ENCODE measurements at places on chromosomes 6 and 20.

- no peak for DNase-seq
Measured at GRCh38 chr6:10111975-10112374, 302.9 kb downstream of the TFAP2A start.

DNA sequence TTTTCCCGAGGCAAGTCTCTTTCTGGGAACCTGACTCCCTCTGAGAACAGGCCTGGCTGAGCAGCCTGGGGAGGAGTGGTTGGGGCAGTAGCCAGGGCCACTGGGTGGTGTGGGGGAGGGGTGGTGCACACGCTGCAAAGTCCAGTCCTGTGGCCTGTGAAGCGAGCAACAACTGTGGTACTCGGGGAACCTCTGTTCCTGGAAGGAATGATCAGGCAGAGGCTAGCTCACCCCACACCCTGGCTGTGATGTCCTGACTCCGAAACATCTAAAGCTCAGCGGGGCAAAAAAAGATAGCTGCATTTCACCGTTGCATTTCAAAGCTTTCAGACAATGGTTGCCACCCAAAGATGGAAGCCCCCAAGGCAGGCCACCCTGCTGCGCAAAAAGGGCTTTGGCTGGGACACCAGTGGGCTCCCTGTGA, 25.5 kb downstream of the PCK1 start:
- DNase-seq = no peak

GRCh38 chr6:133555685-133556084, 314.5 kb downstream of the EYA4 start:
- DNase-seq = no peak

DNA sequence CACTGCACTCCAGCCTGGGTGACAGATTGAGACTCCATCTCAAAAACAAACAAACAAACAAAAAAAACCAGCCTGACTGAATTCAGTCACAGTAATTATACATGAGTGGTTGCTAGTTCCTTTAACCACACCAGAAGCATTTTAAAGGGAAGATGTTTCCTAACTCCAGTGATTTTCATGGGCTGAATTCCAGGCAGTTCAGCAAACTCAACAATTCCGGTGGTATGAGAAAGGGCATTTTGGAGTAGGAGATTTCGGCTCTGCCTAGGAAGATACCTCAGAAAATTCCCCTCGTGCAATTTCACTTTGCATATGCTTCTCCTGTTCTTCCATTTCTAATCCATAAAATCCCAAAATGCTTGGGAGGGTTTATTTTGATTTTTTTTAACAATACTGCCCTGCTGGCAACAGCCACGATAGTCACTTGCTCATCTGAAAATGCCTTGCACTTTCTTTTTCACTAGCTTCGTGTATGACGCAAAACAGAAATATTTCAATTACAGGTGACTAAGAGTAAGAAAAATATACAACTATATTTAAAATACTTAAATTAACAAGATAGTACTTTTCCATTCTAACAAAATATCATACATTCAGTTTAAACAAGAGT, 48.3 kb upstream of the IPCEF1 start:
- DNase-seq = peak; percentile 40

DNA sequence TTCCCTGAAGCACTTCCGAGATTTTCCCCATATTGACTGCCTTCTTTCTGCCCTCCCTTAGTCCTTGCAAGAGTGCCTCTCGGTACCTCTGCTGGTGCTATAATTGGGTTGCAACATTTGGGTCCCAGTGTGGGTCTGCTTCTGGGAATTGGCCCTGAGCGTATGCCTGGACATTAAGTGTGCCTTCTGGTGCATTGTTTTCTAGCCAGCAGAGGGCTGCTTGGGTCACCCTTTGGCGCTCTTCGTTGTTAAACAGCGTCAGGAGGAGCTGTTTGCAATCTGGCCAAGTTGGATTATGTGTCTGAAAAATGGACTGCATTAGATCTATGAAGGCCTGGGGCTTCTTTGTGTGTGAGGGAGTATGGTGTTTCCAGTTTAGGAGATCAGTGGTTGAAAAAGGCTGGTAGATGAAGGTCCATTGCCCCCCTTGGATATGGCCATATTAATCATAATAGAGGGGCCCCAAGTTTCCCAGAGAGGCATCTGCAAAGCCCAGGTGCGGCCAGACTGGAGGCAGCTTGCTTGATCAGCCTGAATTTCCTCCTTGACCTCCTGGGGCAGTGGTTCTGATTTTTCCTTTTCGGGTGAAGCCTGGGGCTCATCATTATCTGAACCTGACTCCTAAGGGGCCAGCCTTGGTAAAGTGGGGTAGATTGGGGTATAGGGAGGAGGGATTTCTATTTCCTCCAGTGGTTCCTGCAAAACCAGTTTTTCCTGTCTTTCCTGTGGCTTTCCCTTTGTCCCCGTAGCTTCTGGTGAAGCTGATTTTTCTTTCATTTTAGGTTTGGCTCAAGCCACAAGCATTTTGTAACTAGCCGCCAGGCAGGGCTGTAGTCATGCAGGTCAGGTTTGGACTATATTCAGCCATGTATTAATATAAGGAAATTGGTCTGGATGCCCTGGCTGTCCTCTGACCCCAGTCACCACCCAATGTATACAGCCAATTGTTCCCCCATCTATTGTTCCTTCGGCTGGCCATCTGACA, 85.4 kb upstream of the GPR6 start:
- DNase-seq = no peak

GRCh38 chr6:75791881-75792280, 42.8 kb downstream of the MYO6 start:
- DNase-seq = no peak

DNA sequence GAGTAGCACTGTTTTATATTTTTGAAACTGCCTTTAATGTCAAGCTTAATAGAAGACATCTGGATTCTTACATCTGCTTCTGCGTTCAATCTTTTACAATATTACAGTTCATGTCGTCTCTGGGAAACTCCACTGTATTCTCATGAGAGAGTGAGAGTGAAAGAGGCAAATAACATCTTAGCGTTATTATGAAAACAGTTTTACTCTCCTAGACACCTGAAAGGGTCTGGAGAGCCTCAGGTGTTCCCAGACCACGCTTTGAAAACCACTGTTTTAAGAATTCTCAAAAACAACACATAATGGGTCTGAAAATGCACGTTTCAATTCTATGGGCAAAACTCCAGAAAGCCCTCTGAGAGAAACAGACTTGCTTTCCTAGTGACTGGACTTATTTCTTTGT, 63.3 kb downstream of the ARHGAP18 start:
- peak; percentile 27 for DNase-seq

- no peak for DNase-seq
Measured at GRCh38 chr20:16107172-16107870, 465.9 kb downstream of the KIF16B start.

GRCh38 chr6:13447949-13448724, 39.3 kb downstream of the GFOD1 start:
- no peak for DNase-seq

DNA sequence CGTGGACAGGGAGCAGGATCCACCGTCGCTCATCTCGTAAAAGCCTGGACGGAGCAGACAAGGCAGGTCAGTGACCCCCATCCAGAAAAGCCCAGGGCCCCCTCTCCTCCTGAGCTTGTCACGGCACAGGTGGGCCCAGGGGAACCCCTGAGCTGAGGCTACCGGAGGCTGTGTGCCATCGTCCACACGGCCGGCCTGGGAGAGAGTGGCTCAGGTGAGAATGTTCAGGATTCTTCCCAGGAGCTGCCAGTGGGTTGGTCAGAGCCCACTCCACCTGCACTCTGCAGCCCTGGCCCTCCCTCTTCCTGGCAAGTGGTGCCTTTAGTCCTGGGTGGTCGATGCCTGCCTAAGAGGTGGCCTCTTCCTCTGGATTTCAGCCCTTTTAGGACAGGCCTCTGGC, 9.2 kb downstream of the DACT2 start:
- DNase-seq = no peak

- DNase-seq = no peak
Measured at GRCh38 chr20:35404614-35405259, 7.0 kb downstream of the UQCC1 start.

DNA sequence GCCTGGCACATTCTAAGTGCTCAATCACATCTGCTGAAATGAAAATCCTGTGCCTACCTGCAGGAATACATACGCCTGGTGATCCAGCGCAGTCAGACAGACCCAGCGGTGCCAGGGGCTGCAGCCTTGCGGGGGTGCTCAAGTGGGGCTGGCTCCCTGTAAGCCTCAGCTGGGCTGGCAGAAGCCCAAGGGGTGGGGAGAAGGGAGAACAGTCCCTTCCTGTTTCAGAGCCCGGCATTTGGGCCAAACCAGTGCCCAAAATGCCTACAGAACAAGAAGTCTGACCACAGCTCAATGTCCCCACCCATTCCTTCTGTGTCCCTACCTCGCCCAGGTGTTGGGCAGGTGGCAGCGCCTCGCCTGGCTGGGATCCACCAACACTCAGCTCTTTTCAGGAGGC, 22.6 kb downstream of the KCNK15 start:
- DNase-seq = no peak

GRCh38 chr6:27752038-27752885, 159.9 kb downstream of the OR2B2 start:
- DNase-seq = peak; percentile 81

DNA sequence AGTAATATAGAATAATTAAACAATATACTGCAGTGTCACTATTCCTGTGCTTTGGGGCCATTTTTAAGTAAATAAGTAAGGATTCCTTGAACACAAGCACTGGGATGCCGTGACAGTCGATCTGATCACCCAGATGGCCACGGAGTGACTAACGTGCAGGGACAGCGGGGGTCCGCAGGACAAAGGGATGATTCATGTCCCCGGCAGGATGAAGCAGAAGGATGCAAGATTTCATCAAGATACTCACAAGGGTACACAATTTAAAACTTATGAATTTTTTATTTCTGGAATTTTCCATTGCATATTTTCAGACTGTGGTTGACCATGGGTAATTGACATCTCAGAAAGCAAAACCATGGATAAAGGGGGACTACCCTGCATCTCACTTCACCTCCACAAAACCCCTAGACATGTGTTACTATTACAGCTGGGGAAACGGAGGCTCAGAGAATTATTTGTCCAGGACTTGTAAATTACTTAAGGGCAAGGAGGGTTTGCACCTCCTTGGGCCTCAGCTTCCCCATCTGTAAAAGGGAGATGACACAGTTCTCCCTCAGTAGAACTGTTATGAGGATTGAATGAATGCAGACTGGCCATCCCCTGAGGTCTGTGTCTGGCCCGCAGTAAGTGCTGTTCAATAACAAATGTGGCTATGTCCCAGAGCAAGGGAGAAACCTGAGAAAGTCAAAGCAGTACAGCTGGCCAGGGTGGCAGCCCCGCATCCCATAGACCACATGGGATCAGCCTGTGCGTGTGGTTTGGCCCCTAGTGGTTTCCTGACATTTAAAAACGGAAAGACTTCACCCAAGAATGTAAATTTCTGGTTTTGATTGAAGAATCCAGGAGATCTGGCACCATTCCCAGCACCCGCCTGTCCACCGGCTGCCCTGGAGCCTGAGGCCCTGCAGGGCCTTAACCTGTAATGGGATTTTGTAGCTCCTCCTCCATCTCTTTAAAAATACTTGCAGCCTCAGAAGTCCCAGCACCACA, 235.5 kb downstream of the BMP7 start:
- DNase-seq = peak; percentile 99

DNA sequence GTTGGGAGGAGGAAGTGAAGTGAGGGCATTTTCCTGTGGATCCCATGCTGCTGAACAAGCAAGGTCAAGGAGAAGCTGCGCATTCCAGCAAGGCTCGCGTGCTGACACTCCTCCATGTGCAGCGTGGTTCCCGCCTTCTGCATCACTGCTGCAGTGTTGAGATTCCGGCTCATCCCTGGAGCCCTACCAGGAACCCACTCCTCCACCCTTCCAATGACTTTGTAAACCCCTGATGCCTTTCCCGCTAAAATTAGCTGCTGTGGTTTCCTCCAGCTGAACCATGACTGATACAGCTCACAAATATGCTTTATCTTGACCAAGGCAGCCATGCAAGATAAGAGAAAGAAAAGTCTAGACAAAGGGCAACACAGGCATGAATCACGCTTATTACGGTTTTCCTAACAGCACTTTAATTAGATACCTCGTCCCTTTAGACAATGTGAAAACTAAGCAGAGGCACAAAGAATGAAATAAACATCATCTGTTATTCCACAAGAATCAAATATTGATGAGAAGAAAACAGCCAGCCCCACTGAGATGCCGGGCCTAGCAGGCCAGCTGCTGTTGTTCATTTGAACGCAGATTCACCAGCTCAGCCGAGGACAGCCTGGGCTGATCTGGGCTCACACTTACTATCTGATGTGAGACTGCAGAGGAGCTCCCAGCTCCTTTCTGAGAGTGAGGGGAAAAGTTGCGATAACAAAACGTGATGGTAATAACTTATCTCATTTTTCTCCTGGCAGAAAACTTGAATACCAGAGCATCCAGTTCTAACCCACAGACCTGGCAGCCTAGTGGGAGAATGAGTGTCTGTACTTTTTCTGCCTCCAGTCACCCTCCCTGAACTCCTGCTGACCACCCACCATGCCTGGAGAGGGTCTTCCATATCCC, 14.2 kb upstream of the BNIP5 start:
- DNase-seq = peak; percentile 89

DNA sequence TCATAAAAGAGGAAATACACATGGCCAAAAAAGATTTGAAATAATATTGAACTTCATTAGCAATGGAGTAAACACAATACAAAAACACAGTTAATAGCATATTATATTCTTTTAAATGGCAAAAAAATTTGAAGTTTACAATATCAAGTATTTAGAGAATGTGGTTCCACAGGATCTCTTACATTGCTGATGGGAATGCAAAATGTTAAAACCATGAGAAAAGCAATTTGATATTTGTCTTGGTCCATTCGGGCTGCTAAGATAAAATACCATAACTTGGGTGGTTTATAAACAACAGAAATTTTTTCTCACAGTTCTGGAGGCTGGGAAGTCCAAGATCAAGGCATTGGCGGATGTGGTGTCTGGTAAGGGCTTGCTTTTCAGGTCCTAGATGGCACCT, 154.0 kb upstream of the PLN start:
- DNase-seq = no peak

- DNase-seq = no peak
Measured at GRCh38 chr20:57470212-57470522, 54.8 kb downstream of the CTCFL start.

GRCh38 chr20:7505152-7505834, 435.0 kb downstream of the HAO1 start:
- DNase-seq = no peak

DNA sequence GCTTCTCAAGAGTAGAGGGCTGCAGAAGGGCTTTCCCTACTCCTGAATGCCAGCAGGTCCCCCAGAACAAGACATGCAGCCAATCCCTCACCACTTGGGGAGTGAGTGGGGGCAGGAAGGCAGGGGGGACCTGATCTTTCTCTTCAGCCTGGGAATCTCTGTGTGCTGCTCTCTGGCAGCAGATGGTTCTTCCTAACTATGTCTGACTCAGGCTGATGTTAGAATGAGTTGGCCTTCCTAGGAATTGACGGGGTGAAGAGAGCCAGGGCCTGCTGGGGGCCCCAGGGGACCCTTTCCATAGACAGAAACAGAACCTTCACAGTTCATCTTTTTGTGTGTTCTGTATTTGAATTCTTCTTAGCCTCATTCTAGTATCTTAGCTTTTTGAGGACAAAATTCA, 29.0 kb upstream of the TCP11 start:
- peak; percentile 85 for DNase-seq

- no peak for DNase-seq
Measured at GRCh38 chr6:56220078-56220477, 27.3 kb downstream of the COL21A1 start.

- no peak for DNase-seq
Measured at GRCh38 chr20:3711484-3711941, 887 bp downstream of the SIGLEC1 start.
